Retina (tissue), 1 donor: ENCODE measurements at places on chromosomes 5 and 9.

- no peak for DNase-seq
Measured at GRCh38 chr5:180636016-180636402, 13.4 kb downstream of the FLT4 start.

- DNase-seq: no peak
Measured at GRCh38 chr5:9387879-9388278, 158.0 kb downstream of the SEMA5A start.

- no peak for DNase-seq
Measured at GRCh38 chr9:136982232-136983051, at the start of gene LCNL1. Gene LCNL1, plus strand, starts transcription at chr9:136982993. Its CDS starts 594 bp downstream, at chr9:136983587.

DNA sequence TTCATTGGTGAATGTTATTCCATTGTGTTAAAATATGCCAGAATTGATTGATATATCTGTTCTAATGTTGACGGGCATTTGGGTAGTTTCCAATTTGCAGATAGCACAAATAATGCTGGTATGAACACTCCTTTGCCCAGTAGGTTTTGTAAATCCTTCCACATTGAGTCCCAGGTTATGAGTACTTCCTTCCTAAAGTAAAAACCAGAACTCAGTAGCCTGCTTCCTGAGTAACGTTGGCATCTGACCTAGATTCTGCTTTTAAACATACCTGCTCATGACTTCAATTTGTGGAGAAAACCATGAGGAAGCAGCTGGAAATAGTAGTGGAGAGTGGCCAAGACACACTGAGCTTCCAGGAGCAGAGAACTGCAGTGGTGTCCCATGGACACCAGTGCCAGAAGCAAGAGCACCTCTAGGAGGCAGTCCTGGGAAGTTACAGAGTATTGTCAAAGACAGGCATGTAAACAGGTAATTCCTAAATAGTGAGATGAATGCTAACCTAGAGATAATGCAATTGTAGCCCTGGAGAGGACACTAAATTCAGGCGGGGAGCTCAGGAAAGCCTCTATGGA is 24.3 kb upstream of the RASGRF2 start:
- no peak for DNase-seq

DNA sequence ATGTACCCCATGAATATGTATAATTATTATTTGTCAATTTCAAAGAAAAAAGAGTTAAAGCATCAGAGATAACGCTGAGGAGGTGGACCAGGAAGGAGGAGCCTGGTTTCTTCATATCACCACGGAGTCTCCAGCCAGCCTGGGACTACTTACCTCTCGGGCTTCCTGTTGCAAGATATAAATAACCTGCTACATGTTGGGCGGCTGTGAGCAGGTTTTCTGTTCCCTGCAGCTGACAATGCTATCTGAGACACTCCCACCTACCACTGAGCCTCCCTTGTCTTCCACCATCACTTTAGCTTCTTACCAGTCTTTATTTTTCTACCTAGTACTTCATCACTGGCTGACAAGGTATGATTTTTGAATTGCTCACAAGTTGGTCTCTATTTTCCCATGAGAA is 102.7 kb upstream of the CPEB4 start:
- no peak for DNase-seq

DNA sequence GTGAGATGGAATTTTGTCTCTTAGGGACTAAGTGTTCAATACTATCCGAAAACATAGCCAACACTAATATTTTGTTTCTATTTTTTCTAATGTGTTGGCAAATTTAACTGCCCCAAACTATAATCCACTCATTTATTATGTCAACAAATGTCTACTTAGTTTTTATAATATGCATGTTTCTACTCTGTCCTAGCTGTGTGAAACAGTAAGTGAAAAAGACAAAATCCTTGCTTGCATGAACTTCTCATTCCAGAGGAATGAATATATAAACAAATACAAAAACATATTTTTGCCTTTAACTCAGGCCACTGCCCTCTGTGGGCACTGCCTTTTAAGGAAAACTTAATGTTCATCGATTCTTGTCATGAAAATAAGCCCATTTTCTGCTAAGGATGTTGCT is 1275.4 kb upstream of the CDH18 start:
- DNase-seq: no peak

- no peak for DNase-seq
Measured at GRCh38 chr5:60699288-60699608, 718 bp downstream of the DEPDC1B start.

DNA sequence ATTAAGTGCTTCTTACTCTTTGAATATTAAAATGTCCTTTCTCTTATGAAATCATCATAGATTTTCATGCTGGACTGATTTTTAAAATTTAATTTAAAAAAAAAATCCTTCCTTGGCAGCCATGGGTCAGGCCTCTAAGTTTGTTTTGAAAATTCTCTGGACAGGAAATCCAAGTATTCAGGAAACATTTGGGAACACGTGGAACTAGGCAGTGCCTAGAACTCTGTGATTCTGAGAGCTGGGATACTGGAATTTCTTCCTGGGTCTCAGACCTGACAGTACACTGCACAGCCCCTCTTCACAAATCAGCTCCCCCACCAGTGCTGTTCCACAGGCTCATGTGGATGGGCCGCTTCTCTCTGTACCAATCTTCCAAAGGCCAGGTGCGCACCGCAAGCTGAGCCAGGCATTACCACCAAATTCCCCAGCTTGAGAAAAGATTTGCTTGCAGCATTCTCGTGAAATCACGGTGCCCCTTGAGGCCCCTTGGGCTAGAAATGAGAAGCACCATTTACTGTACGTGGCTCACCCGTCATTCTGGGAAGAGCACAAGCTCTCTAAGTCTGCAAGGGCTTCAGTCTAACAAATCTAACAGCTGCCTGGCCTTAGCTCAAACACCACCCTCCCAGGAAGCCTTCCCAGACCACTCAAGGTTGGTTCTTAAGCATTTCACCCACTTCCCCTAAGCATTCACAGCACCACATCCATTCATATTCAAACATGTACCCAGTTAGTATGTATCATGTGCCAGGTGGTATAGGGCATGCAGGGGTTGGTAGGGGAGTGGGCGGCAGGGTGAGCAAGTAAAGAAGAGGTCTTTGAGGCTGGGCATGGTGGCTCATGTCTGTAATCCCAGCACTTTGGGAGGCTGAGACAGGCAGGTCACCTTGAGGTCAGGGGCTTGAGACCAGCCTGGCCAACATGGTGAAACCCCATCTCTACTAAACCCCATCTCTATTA is 26.5 kb downstream of the B4GALT1 start:
- no peak for DNase-seq

DNA sequence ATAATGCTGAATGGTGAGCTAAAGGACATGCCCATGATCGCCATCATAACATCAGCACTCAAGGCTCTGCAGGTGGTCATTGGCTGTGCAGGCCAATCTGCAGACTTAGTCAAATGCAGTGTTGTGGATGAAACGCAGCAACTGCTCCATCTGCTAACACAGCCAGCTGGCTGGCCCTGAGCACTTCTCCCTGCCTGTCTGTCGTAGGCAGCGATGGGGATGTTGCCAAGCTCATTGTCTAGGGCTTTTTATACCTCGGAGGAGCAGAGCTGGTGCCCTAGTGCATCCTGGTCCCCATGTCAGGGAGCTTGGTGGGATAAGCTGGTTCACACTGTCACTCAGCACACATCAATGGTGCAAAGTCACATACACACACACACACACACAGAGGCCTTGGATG is 189.4 kb downstream of the TENT4A start:
- no peak for DNase-seq

DNA sequence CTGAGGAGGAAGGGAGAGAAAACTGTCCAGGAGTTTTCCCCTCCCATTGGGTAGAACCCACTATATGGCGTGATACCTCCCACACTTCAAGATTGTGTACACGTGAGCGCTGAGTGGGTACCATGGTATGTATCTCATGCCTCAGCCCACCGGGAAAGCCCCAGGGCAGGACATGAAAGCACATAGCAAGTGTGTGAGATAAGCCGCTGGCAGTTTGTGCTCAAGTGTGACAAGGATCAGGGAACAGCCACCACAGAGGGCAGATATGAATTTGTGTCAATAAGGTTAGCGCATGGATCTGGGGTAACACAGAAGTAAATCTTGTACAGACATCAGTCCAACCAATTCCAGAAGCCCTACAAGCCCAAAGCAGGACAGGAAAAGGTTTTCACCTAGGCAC is 42.6 kb upstream of the NAA35 start:
- no peak for DNase-seq

- no peak for DNase-seq
Measured at GRCh38 chr5:141960018-141960417, 2.0 kb upstream of the PCDH12 start.

GRCh38 chr5:58751222-58751837 is 168.5 kb downstream of the RAB3C start:
- no peak for DNase-seq

DNA sequence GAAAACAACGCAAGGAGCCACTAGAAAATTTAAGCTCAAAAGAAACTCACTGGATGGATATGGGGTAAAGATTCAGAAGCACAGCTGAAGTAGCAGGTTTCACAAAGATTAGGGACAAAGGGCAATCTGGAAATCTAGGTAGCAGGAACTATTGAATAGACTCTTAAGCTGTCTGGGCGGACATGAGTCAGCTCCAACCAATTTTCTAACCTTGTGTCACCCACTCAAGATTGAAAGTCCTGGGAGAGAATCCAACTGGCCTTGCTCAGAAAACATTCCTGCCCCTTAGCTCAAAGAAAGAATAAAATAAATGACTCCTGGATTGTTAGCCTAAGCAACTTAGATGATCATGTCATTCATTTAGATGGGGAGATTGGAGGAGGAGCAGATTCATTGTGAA is 69.2 kb downstream of the STK32A start:
- no peak for DNase-seq

DNA sequence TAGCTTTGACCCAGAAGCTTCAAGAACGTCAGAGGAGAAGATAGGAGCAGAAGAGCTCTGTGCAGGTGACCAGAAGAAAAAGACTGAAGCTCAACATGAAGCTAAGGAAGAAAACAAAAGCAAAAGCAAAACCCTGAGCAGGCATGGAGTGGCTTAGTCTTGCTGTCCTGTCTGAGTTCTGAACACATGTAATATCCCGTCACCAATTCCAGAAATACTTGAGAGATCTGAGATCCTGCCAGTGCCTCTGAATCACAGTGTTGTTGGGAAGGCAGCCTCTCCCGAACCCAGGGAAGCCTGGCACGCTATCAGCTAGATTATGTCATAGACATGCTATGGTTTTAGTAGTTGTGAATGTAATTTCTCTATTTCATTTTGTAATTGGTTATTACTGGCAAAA is 235.7 kb downstream of the ICE1 start:
- no peak for DNase-seq

GRCh38 chr5:54835647-54836046 is 149.7 kb downstream of the ESM1 start:
- DNase-seq: no peak

GRCh38 chr9:72363236-72363635 is 1.8 kb downstream of the ZFAND5 start:
- no peak for DNase-seq

- no peak for DNase-seq
Measured at GRCh38 chr5:175129121-175129520, 314.9 kb downstream of the DRD1 start.

GRCh38 chr5:38456657-38457399 is 99.6 kb downstream of the LIFR start:
- DNase-seq: no peak

DNA sequence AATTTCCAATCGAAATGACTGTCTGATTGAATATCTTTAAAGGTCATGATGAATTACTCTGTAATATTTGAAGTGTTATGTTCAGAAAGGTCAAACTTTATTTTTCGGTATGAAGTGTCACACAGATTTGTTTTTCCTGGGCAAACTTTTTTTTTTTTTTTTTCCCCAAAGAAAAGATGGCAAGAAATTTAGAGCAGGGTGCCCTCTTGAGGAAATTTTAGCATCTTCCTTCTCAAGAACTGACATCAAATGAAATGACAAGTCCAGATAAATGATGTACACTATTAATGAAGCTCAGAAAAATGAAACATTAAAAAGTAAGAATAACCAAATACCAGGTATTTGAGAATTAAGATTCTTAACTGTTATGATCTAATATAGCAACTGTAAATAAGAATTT is 123.6 kb downstream of the INVS start:
- DNase-seq: peak; percentile 33

GRCh38 chr5:133333326-133334150 is 278.8 kb downstream of the FSTL4 start:
- no peak for DNase-seq

DNA sequence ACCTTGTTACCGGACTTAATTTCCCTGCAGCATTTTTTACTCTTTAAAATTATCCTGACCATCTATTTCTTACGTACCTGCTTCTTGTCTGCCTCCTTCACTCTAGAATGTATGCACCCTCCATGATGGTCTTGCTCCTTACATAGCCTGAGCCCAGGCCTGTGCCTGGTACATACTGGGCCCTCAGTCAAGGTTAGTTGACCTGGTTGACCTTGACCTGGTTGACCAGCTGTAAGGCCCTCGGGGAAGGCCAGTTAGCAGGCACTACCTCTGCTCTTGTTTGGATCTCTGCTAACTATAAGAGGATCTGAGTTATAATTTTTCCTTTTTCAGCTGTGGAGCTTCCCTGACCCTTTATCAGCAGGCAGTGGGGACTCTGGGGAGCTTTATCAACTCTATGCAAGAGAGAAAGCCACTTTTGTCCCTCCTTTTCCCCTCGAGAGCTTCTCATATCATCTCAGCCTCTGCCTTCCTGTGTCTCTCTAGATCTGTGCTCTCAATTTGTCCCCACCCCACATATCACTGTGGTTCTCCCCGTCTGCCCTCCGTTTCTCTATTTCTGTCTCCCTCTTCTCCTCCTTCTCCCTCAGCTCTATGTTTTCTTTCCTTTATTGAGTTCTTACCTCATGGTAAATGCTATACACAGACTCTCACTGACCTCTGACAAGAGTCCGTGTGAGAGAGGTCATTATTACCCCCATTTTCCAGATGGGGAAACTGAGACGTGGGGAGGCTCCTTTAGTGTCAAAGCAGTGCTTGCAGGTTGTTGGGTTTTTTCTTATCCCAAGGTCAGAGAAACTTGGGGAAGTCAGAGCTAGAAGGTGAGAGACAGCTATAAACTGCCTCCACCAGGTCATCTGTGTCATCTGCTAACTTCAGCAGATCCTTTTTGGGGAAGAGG is 28.6 kb downstream of the SPRY4 start:
- no peak for DNase-seq

- peak; percentile 94 for DNase-seq
Measured at GRCh38 chr5:88690409-88691229, 192.4 kb downstream of the MEF2C start.

GRCh38 chr5:106454651-106455415 is 1215.9 kb downstream of the EFNA5 start:
- DNase-seq: peak; percentile 17

GRCh38 chr9:68643901-68644809 is 60.9 kb upstream of the PIP5K1B start:
- DNase-seq: no peak
